ENCODE measurements at places on chromosomes 7 and 10. TPM values are rescaled to one million over a fixed set of nuclear protein-coding genes. Genes with fewer than 3 reads are reported as not detected.

Gene PPP1R3A
- not detected for total RNA-seq

Gene HOXA6
- 7.2 TPM for total RNA-seq

- DNase-seq: peak; percentile 30
Observed at GRCh38 chr10:112446055-112446854, 459 bp downstream of the ZDHHC6 start.

GRCh38 chr10:87531908-87532622 is 27.4 kb downstream of the MINPP1 start:
- DNase-seq: peak; percentile 13

DNA sequence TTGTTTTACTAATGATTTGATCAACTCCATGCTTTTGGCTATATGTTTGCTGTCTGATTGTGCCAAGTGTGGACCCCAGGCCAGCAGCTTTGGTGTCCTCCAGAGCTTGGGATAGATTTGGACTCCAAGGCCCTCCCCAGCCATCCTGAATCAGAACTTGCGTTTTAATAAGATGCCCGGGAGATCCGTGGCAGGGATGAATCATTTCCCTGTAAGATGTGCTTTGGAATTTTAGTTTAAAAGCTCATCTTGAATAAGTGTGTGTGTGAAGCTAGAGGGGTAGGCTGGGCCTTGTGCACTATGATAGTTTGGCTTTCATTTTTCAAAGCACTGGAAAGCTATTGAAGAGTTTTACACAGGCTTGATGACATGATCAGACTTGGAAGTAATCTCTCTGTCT is 66.2 kb upstream of the SDK1 start:
- DNase-seq: peak; percentile 54

- DNase-seq: no peak
Observed at GRCh38 chr7:26182283-26182682, 18.3 kb downstream of the HNRNPA2B1 start.

GRCh38 chr7:94188350-94188749 is 184.2 kb upstream of the BET1 start:
- DNase-seq: no peak

DNA sequence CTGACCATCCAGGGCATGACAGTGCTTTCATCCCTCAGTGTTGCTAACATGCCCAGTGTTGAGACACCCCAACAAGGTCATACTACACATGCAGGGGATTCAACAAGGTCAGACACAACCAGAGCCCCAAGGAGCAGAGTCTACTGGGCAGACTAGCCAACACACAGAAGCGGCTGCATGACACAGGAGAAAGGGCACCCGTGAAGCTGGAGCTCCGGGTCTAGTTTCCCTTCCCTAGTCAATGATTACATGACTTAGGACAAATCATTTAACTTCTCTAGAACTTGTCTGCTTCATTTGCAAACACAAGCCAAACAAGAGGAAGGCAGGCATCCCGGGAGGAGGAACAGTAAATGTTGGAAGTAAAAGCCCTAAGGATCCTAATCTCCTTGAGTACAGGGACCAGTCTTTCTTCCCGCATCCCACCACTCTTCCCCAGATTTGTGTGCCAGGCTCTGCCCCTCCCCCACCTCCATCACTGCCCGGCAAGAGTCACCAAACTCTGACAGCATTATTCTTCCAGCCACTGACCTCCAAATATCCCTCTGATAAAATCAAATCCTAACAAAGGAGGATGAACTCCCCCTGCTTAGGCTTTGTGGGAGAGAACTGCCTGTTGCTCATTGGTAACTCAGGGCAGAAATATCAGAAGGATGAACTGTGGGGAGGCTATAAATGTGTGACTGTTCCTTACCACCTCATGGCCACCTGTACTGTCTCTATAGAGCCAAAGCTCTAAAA is 104.3 kb downstream of the KCNMA1 start:
- no peak for DNase-seq

- no peak for DNase-seq
Observed at GRCh38 chr10:112177247-112177646, 6.3 kb downstream of the GPAM start.

DNA sequence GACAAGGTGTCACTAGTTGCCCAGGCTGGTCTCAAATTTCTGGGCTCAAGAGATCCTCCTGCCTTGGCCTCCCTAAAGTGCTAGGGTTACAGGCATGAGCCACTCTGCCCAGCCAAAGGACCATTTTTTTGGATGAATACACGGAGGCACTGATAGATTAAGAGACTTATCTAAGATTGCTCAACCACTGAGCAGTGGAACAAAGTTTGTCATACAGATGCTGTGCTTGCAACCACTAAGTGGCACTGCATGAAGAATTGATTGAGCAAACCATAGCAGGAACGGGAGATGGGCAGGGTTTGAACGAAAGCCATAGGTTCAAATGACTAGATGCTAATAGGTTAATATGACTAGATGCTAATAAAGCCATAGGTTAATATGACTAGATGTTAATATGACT is 61.1 kb downstream of the EBLN1 start:
- no peak for DNase-seq

- DNase-seq: no peak
Observed at GRCh38 chr10:90969121-90969534, 48.2 kb upstream of the ANKRD1 start.

Gene AGR2
- total RNA-seq: not detected

GRCh38 chr10:13969792-13970140 is 361.0 kb downstream of the FRMD4A start:
- no peak for DNase-seq

DNA sequence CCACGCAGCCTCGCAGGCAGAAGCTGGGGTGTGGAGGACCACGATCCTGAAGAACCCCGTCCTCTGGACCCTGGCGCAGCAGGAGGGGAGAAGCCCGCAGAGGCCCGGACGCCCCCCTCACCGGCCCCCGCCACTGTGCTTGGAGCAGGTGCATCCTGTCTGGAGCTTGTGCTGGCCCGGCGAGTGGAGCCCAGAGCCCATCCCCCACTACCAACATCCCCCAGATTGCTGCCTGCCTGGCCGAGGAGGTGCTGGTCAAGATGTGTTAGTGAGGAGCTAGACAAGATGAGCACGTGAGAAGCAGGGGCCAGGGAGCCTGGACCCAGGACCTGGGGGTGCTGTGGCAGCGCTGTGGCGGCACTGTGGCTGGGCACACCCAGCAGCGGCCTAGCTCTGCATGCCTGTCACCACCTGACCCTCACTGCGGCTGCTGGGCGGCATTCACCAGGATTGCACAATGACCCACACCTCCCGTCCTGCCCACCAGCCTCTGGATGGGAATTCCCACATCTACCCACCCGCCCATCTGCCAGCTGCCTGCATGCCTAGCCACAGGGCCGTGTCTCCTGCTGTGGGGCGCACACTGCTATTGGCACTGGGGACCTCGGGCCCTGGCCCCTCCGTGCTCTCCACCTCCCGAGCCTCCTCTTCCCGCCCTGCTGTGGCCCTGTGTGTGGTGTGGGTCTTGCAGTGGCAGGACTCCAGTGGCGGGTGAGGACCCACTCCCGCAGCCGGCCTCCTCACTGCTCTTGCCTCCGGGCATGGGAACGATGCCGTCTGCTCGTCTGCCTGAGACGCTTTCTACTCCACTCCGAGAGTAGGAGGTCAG is 11.8 kb downstream of the GPR146 start:
- no peak for DNase-seq

Gene ADAM22
- 1.6 TPM for total RNA-seq

Gene KIAA1549
- total RNA-seq: 4.1 TPM

DNA sequence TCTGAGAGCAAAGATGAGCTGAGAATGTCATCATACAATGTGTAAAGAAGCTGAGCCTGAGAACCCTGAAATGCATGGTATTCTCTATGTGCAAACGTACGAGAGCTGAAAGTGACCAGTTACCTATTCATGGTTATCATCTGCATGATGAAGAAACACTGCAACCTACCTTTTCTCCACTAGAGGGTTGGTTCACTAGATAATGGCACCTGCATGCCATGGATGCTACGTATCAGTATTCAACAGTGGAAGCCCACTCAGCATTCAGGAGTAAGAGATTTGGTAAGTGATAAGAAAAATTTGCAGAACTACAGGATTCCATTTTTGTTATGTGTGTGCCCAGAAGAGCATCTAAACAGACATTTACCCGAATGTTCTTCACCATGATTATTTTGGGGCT is 145.4 kb downstream of the PTPRN2 start:
- no peak for DNase-seq

DNA sequence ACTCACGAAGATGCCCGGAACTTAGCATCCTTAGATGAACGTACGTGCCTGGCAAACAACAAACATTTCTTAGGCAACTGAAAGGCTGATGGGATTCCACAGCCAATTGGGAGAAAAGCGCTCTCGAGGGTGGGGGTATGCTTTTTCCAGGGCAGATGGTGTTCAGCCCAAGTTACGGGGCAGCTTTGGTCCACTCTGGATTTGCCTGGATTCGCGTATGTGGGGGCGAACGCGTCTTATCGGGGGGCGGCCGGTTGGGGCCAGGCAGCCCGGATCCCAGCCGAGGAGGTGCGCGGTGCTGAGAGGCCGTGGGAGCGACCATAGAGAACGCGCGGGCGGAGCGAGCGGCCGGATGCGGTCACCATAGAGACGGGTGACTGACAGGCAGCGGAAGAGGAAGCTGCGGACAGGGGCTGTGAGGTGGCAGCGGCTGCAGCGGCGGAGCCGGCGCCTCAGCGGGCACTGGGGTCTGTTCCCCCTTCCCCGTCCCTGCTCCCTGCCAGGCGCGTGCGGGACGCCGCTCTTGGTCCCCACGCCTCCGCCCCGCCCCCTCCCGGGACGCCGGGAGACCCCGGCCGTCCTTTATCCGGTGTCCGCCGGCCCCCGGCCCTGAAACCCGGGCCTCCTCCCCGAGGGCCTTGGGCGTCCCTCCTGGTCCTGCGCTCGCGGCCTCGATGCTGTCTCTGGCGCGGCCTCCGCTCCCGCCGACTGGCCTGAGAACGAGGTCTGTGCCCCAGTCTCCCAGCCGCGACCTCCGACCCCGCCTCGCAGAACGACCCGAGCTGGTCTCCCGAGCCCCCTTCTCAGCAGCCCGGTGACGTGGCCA is at the start of gene CHPF2:
TSS of gene CHPF2 (plus strand) at position 393 of the 826 bp plus-strand sequence. CDS start 1,529 bp downstream, outside the sequence.
- DNase-seq: peak; percentile 86

Gene CALHM2
- 1.9 TPM for total RNA-seq

Gene ZNF503
- total RNA-seq: 2.2 TPM

Gene HMX3
- not detected for total RNA-seq

Gene NPFFR1
- total RNA-seq: not detected

DNA sequence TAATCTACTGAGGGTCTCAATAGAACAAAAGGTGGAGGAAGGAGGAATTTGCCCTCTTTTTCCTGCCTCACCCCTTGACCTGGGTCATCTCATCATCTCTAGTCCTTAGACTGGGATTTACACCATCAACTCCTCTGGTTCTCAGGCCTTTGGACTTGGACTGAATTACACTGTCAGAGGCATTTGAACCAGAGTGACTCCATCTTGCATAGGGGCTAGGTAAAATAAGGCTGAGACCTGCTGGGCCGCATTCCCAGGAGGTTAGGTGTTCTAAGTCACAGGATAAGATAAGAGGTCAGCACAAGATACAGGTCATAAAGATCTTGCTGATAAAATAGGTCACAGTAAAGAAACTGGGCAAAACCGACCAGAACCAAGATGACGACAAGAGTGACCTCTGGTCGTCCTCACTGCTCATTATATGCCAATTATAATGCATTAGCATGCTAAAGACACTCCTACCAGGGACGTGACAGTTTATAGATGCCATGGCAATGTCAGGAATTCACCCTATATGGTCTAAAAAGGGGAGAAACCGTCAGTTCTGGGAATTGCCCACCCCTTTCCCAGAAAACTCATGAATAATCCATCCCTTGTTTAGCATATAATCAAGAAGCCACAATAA is 84.0 kb downstream of the C1GALT1 start:
- no peak for DNase-seq

- peak; percentile 45 for DNase-seq
Observed at GRCh38 chr7:84123965-84124547, 70.5 kb downstream of the SEMA3A start.

DNA sequence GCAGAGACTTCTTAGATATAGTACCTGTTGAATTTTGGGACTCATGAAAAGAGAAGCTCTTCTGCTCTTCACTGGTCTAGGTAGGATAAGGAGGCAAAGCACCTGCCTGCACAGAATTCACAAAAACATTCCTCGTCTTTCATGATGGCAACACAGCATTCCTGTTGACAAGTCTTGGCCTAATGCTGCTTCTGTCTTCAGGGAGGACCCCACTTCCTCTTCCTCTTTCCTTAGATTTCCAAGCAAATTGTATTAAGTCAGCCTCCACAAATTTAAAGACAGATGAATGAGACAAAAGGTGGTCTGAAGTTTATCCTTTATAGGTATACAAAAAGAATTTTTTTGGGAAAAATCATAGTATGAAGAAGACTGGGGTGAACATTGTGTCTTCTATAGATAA is 64.9 kb downstream of the DNAJB9 start:
- DNase-seq: no peak

- DNase-seq: peak; percentile 32
Observed at GRCh38 chr7:112411186-112411795, 39.0 kb upstream of the IFRD1 start.

Data from RPMI7951 (cell line).